ENCODE measurements at places on chromosomes 4 and X.

- peak; percentile 62 for DNase-seq
Observed at GRCh38 chrX:134718105-134718965, 60.1 kb upstream of the PLAC1 start.

GRCh38 chr4:111362941-111363361 lies 740.1 kb upstream of the PITX2 start:
- DNase-seq = no peak

- no peak for DNase-seq
Observed at GRCh38 chrX:5458300-5458842, 770.3 kb downstream of the NLGN4X start.

GRCh38 chr4:1615786-1616556 lies 68.1 kb downstream of the FAM53A start:
- DNase-seq = no peak

DNA sequence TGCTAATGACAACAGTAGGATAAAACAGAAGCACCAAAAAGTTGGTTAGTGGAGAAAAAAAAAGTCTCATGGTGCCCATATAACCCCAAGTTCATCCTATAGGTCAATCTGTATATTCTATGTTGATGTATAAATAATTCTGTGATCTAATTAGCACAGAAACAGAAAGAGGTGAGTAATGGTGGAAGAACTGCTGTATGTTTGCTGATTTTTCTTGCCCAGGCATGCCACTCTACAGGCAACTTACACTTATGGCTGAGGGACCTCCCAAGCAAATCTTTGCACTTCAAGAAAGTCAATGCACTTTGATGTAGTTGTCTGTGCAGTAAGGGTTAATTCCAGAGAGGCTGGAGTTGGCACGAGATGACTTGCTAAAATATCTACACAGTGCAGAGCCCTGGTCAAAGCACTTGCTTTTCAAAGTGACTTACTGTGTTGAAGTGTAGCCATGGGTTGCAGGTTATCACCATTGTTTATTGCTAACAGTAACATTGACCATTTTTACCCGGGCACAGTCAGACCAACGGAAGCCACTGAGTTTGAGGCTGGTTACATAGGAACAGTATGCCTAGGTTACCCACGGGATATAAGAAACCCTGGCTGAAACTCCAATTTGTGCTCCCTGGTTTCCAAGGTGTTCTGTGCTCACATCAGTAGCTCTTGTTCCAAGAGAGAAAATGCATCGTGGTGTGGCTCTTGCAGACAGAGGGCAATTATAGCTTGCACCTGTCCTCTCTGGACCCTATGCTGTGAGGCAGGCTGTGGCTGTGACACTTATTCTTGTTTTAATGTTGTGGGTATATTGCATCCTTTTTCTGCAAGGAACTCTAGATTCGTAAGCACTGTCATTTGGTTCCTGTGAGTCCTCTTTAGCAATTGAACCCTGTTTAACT lies 141.3 kb upstream of the FTHL17 start:
- DNase-seq = no peak

- no peak for DNase-seq
Observed at GRCh38 chrX:65697915-65698796, 30.7 kb downstream of the MSN start.

DNA sequence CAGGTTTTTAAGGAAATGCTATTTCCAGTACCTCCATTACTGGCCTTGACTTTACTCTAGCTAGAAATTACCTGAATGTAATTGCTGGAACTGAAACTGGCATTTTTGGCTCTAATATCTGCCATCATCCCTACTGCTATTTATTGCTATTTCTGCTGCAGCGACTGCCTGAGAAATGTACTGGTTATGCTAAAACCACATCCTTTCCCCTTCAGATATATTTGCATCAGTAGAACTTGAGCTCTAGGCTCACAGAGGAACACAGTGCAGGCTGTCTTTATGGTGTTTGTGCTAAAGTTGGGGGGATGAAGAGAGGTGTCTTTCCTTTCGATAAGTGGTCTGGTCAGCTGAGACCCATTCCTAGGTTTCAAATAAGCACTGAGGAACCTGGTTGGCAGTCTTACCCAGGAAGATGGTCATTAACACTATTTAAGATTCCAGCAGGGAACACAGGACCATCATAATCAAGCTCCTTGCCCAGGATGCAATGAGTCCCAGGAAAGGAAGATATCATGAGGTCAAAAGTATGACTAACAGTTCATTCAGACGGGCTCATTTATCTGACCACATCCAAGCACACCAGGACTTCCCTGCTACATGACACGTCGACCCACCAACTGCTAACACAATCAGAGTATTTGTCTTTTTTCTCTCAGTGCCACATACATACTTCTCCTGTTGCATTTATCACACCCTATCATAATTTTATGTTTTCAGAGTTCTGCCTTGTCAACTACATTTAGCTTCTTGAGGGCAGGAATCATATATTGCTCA lies 137.4 kb downstream of the GABRA3 start:
- no peak for DNase-seq

DNA sequence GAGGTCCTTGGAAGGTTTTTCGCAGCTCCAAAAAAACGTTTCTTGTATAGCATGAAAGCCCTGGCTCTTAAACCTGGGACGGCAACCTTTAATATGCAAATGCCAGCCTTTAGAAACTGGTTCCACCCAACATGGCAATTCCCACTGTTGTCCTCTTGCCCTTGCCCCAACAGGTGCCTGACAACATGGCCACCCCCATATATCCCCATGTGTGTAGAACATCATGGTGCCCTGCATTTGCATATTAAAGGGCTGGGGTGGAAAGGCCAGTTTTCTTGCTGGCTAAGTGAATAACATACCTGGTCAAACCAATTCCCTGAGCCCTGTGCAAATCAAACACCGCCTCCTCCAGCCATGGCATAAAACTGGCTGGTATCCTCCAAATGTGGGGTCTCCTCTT lies 26.0 kb upstream of the GLRA3 start:
- DNase-seq = no peak

DNA sequence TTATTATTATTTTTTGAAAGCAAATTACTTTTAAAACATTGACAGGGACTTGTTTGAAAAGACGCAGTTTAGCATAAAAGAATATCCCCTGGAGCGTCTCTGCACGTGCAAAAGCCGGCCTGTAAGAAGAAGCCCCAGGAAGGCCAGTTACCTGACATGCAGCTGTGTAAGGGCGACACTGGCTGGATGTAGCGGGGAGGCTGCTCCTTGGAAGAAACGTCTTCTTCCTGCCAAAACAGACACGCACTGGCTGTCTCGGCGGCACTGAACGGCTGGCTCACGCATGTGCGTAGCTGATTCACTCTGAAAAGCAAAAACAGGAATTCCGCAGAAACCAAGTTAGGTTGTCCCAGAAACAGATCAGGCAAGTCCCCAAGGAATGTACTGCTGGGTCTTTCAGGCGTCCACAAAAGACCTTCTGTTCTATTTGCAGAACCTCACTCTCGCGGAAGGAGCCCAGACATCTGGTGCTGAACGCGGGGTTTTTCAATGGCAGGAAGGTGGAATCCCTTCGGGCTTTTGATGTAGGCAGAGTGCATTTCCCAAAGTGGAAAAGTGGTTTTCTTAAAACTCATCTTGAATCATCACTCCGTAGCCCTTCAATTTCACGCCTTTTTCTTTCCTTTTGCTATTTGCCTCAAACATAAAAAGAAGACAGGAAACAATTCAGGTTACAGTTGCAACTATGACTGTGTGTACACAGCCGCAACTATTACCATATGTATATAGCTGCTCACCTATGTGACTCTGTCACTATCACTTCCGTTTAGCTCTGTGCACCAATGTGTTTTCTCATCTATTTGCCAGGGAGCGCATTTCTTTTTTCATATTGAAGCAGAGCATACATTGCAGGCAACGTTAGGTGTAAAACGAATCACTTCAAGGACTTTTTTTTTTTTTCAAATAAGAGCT lies 38.1 kb upstream of the ARSH start:
- no peak for DNase-seq

- DNase-seq = no peak
Observed at GRCh38 chrX:119190091-119190681, 45.9 kb upstream of the PGRMC1 start.

- no peak for DNase-seq
Observed at GRCh38 chr4:171186700-171187099, 626.5 kb upstream of the GALNTL6 start.

DNA sequence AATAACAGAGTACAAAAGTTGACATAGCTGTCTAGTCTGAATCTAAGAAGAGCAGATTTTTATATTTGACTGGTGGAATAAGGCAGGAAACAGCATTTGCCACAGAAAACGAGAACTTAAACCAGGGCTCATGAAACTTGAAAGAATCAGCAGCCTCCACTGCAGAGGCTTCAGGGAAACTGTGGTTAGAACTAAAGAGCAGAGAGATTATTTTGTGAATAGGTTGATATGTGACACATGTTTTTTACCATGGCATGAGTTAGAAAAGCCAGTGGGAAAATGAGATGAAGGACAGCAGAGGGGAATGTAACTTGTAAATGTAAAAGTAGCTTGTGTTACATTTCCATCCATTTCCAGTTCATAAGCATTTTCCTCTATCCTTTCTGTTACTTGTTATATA lies 63.7 kb upstream of the CAMK2D start:
- DNase-seq = no peak

- DNase-seq = no peak
Observed at GRCh38 chr4:3306450-3306849, 13.6 kb downstream of the RGS12 start.

DNA sequence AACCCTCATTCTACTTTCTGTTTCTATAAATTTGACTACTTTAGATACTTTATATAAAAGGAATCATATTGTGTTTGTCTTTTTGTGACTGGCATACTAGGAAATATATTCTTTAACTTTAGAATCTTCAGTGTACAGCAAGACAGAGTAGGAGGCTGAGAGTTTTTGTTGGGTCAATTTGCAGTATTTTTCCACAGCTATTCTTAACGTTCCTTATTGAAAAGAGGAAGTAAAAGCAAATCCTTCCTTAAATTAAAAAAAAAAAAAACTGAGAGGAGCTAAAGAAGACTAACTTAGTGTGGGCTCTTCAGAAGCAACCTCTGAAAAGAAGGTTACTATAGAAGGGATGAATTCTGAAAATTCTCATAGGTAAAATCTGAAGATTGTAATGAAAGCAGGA lies 1194.6 kb downstream of the ADGRL3 start:
- DNase-seq = no peak

DNA sequence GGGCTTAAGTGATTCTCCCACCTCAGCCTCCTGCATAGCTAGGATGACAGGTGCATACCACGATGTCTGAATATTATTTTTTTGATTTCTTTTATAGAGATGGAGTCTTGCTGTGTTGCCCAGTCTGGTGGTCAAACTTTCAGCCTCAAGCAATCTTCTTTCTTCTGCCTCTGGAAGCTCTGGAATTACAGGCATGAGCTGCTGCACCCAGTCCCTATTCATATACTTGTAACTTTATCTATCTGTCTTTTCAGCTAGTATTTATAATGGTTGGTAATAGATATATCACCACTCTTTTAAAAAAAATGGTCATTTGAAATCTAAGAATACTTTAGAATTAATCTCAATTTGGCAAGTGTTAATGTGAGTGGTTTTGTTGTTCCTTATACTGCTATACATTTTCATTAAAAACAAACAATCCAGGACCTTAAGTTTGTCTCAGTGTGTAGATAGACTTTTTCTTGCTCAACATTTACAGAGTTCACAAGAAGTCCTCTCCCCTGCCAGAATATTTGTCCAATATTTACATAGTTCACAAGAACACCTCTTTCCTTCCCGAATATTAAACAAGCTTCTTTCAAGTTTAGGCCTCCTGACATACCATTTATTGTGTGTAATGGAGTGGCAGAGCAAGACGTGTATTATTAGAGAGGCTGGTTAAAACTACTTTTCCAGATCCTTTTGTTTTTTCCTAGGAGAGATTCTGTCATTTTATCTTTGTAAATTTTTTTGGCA lies 1197.4 kb upstream of the ADGRL3 start:
- no peak for DNase-seq

GRCh38 chr4:52799813-52800212 lies 48.6 kb upstream of the ERVMER34-1 start:
- no peak for DNase-seq

GRCh38 chr4:86688026-86688425 lies 93.9 kb downstream of the PTPN13 start:
- no peak for DNase-seq

DNA sequence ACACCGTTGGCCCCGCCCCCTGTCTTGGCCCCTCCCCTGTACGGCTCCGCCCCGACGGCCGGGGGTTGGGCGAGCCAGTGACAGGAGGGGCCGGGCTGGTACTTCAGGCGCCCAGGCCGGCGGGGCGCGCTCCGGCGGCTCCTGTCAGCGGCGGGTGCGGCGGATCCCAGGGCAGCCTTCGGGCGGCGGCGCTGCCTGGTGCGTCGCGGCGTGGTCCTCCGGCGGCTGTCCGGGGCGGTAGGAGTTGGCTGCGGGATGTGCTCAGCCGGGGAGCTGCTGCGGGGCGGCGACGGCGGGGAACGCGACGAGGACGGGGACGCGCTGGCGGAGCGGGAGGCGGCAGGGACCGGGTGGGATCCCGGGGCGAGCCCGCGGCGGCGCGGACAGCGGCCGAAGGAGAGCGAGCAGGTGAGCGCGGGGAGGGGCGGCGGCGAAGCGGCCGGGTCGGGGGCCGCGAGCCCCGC lies at the start of gene FAM241A:
TSS of gene FAM241A (plus strand) at position 129 of the 464 bp plus-strand sequence. CDS start at position 256, 127 bp downstream.
- peak; percentile 80 for DNase-seq

GRCh38 chrX:52415304-52415703 lies 46.5 kb downstream of the XAGE2 start:
- DNase-seq = no peak

GRCh38 chr4:1487106-1487505 lies 80.9 kb upstream of the NKX1-1 start:
- DNase-seq = no peak

- no peak for DNase-seq
Observed at GRCh38 chr4:177313263-177313662, 3.6 kb downstream of the NEIL3 start.

GRCh38 chrX:120726294-120726693 lies 96.4 kb upstream of the C1GALT1C1 start:
- DNase-seq = no peak

DNA sequence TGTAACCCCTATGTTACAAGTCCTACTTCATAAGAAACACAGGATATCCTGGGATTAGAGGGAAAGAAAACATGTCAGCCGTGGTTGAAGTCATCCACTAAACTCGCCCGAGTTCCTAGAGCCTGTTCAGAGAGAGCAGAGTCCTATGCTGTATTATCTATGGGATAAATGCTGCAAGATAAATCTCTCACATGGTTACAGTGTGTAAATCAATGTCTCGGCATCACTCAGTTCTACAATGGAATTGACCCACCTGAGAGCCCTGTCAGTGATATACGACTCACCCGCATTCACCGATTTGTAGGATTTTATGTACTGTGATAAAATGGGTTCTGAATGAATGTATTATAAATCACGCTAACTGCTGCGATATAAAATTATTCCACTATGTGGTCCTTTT lies 127.8 kb upstream of the ANXA3 start:
- no peak for DNase-seq

GRCh38 chr4:153393397-153393796 lies 48.9 kb downstream of the MND1 start:
- no peak for DNase-seq

DNA sequence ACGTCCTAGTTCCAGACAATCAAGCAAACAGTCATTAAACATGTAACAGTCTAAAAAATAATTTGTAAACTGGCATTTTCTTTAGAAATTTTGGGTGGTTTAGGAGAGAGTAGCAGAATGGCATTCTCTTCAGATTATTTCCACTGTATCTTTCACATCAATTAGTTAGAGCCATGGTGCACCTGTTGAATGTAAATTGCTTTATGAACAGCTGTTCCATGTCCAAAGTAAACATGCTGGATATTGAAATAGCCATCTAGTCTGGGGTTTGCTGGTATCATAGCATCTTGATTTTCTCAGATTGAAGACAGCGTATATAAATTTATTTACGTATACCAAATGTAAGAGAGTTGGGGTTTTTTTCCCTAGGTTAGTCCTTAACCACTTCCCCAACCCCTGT lies 143.6 kb downstream of the RCHY1 start:
- no peak for DNase-seq
